ENCODE measurements at places on chromosomes 12 and 14.

DNA sequence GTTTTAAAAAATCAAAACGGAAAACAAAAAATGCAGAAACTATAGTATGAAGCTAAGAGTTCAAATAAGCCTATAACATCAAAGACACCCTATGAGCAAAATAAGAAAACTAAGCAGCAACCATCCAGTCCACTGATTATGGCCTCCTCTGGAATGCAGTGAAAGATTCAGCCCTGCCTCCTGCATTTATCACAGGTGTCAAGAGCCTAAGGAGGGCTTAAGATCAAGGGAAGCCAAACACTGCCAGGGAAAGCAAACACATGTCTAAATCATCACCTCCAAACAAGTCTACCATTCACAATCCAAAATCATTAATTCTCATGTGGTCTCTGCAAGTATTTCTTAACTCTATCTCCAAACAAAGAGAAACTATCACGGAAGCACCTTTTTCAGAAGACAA, 28.4 kb downstream of the SARNP start:
- DNase-seq = no peak

- no peak for DNase-seq
Observed at GRCh38 chr14:55340482-55340881, 69.3 kb downstream of the FBXO34 start.

DNA sequence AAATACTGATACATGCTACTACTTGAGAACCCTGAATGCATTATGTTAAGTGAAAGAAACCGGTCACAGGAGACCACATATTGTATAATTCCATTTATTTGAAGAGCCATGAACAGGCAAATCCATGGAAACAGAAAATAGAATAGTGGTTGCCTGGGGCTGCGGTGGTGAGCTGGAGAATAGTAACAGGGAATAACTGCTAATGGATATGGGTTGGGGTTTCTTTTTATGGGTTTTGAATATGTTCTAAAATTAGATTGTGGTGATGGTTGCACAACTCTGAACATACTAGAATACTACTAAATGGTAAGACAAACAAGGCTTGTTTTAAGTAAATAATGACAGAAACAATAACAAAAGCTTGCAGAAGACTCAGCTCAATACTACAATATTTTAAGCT, 293.0 kb downstream of the BTG1 start:
- DNase-seq = no peak

- DNase-seq = no peak
Observed at GRCh38 chr12:49615725-49616124, 7.6 kb upstream of the PRPF40B start.

- DNase-seq = no peak
Observed at GRCh38 chr14:30882431-30882830, 8.1 kb downstream of the COCH start.

- no peak for DNase-seq
Observed at GRCh38 chr12:28568704-28569103, 378.4 kb downstream of the CCDC91 start.

- no peak for DNase-seq
Observed at GRCh38 chr12:96670334-96670899, 181.0 kb downstream of the CFAP54 start.

- DNase-seq = no peak
Observed at GRCh38 chr14:50573862-50574261, 13.9 kb downstream of the ATL1 start.

GRCh38 chr14:52314595-52315354, 663 bp downstream of the PTGER2 start:
- no peak for DNase-seq

DNA sequence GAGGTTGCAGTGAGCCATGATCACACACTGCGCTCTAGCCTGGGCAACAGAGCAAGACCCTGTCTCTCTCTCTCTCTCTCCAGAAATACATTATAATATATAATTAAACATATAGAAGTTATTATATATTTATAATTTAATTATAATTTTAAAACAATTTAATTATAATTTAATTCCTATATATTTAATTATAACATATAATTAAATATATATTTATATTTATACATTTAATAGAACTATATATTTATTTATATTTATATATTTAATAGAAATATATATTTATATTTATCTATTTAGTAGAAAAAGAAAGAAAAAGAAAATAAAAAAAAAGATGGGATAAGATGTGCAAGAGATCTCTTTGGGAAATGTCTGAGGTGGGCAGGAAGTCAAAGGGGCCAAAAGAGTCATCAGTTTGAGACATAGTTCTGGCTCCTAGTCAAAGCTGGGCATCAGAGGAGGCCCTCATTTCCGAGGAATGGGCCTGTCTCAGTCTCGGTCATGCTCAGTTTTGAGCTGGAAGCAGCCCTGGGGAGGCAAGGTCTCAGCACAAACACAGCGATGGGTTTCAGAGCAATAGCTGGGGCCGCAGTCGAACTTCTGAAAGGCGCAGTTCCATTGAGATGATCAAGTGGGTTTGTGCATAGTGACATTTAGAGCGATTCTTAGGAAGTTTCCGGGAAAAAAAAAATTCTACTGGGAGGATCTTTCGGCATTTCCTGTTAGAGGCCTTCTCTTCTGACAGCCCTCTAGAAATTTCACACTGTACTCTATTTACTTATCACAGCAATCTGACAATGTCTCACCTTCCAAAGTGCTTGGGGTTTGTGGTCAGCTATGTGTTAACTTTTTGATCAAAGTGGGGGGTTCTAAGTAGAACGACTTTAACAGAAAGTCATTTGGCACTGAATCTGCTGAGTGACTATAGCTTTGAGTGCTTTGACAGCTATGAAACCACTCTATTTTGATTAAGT, 58.7 kb upstream of the GZMB start:
- DNase-seq = no peak

- no peak for DNase-seq
Observed at GRCh38 chr12:32568228-32568627, 110.9 kb upstream of the DNM1L start.

GRCh38 chr14:99454246-99454645, 26.4 kb downstream of the SETD3 start:
- no peak for DNase-seq
